ENCODE measurements at places on chromosomes 7 and 10.

DNA sequence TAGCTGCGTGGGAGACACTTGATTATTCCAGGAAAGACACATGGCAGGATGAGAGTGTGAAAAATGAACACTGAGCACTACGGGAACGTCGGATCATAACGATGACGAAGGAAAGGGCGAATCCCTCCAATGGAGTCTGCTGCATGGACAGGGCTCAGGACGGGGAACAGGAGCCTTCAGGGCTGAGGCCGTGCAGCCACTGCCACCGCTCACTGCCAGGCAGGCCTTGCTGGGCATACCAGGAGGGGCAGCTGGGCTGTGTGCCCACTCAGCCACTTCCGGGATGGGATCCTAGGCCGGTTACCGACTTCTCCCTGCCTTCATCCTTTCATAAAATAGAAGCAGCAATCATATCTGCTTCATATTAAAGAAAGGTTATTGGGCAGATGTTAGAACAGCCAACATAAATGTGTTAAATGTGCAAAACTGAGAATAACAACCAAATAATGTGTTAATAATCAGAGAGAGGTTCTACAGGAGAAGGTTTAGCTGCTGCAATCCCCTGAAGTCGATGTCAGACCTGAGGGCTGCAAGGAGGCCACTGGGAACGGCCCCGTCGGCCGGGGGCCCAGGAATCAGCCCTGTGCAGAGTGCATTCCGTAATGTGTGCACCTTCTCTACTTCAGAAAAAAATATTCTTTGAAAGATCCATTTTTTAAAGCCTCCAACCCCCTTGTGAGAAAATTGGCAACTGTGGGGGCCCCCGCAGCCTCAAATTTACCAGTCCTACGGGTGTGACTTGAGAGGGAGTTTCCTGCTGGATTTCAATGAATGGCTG, 63.6 kb downstream of the ADARB2 start:
- DNase-seq = no peak

GRCh38 chr10:1519391-1519790, 217.9 kb downstream of the ADARB2 start:
- DNase-seq = no peak

- no peak for DNase-seq
Observed at GRCh38 chr7:139431459-139431858, 52.0 kb downstream of the KLRG2 start.

- no peak for DNase-seq
Observed at GRCh38 chr10:30805061-30805460, 175.5 kb upstream of the LYZL2 start.

DNA sequence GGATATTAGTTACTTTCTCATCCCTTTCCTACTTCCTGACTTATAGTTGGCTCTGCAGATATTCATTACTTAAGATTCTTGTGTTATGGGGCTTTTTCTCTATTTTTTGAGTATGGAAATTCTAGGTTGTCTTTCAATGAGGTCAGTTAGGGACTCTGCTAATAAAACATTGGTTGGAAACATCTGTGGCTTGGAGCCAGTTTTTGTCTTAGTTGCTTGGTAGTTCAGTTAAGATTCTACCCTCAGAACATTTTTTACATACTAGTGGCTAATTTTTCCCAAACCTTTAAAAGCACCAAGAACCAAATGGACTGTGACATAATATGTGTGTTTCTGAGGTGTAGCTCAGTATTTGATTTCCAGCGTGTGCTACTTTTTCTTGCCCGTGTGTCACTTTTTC, 305.6 kb upstream of the FZD1 start:
- no peak for DNase-seq

- DNase-seq = peak; percentile 51
Observed at GRCh38 chr7:73623798-73624668, at the start of gene MLXIPL. MLXIPL (minus strand) TSS chr7:73624522; CDS start chr7:73624492, 30 bp downstream.

DNA sequence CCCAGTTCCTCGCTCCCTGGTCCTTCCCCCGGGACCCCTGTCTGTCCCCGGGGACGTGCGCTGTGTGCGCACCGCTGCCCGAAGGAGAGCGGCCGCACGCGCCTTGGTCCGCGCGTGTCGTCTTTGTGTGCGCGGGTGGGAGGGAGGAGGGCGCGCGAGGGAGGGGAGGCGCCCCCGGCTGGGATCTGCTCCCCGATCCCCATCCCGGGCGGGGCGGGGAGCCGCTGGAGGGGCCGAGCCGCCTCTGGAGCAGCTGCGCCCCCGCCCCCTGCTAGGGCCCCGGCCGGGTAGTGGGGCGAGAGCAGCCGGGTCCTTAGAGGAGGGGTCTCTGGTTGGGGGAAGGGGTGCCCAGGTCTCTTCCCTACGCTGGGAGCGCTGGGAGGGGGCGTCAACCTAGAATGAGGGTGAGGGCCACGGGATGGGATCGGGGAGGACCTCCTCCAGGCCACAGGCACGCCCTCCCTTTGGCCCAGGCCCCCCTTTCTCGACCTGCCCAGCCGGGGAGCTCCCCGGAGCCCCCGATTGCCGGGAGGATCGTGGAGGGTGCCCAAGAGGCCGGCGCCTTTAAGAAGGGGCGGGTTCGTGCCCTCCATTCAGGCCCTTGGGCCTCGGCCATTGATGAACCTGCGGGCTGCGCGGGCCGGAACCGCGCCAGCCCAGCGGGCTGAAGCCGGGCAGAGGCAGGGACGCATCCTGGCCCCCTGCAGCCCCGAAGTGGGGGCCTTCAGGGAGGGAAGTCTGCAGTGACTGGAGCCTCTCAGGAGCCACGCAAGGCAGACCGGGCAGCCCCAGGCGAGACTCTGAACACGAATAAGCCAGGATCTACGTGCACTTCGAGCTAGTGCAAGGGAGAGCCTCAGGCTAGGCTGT, 678 bp downstream of the SH2B2 start:
- no peak for DNase-seq

GRCh38 chr10:11322698-11323097, 288.8 kb downstream of the USP6NL start:
- DNase-seq = no peak

DNA sequence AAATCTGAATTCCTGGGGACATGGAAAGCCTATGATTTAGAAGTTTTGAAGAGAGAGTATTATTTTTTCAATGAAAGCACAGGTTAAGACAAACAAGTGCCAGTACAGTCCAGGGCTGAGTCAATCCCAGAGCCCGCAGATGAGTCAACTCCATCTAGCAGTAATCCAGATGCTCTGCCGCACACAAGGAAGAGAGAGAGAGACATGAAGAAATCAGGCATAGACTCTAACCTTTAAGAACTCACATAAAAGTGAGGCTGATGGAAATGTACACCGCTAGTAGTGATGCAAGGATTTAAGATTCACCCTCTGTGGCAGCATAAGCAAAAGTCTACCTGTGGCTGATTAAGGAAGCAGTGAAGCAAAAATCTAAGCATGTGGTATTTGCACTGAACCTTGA, 651.5 kb downstream of the TNS3 start:
- DNase-seq = no peak

GRCh38 chr7:29620556-29620930, 56.9 kb downstream of the PRR15 start:
- DNase-seq = no peak

GRCh38 chr7:73721377-73721817, 1.9 kb upstream of the STX1A start:
- no peak for DNase-seq

DNA sequence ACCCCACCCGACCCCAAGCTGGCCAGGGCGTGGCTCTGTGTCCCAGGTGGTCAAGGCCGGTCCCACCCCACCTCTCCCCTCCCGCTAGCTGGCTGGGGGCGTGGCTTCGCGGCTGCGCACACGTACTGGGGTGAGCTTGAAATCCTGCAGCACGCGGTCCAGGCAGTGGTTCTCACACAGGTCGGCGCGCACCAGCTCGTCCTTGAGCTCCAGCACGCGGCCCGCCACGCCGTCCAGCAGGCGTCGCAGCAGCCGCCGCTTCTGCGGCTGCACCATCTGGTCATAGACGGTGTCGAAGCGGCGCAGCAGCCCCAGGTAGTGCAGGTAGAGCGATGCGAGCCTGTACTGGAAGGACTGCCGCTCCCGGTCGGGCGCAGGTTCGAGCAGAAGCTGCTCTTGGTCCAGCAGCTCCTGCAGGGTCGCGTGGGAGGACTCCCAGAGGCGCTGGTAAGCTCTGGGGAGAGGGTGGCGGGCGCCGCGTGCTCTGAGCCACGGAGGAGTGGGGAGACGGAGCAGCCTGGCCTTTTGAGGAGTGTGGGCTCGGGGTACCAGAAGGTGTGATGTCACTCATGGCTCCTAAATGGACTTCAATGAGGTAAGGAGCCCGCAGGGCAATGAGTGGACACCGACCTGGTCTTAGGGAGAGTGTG, 5.8 kb downstream of the H2BK1 start:
- no peak for DNase-seq

- DNase-seq = no peak
Observed at GRCh38 chr7:18828994-18829857, 288.2 kb downstream of the TWIST1 start.

DNA sequence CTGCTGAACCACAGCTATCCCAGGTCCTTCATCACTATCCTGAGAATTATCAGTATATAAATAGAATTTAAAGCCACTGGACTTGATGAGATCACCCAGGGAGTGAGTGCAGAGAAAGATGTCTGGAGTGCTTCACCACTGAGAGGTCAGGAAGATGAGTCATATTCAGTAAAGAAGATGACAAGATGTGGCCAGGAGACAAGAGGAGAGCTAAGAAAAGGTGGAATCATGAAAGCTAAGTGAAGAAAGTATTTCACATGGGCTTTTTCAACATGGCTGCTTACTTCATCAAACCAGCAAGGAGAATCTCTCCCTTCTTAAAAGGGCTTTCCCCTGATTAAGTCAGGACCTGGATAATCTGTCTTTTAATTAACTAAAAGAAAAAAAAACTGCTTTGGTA, 9.1 kb upstream of the PRKAR2B start:
- DNase-seq = no peak

DNA sequence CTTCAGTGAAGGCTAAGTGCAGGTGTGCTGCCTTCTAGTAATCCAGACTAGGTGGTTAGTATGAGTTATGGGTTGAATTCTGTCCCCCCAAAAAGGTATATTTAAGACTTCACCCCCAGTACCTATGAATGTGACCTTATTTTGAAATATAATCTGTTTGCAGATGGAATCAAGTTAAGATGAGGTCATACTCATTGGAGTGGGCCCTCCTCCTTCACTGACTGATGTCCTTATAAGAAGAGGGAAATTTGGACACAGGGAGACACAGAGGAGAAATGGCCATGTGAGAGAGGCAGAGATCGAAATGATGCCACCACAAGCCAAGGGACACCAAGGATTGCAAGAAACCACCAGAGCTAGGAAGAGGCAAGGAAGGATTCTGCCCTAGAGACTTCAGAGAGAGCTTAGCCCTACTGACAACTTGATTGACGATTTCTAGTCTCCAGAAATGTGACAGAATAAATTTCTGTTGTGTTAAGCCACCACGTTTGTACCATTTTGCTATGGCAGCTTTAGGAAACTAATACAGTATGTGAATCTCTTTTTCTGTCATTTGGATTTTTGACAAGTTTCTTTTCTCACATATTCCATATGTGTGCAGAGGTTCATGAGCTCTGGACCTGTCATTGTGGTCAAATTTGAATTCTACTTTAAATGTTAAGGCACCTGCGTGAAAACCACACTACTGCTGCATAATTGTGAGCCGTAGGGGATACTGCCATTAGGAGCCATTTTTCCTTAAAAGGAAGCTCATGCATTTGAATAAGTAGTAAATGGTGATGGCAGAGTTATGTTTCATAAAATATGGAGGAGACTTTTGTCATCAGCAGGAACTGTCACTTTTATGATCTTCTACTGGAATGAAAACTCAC, 2.6 kb upstream of the RPA3 start:
- DNase-seq = no peak

- no peak for DNase-seq
Observed at GRCh38 chr10:1316809-1317143, 260.6 kb downstream of the WDR37 start.

- no peak for DNase-seq
Observed at GRCh38 chr7:1323178-1324027, 90.7 kb downstream of the UNCX start.

DNA sequence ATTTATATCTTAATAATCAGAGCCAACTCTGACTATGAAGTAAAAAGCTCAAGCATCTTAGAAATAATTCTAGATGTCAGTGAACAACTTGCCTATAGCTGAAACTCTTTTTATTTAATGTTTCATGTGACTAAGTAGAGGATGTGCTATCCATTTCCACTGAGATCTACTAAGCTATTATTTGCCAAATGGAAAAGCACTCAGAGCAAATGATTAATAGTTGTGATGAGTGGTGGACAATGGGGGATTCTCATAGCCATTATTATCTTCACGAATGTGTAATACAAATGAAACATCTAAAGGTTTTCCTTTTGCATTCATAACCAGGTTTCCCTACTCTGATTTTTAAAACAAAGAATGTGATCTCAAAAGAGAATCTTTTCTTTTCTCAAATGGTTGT, 126.6 kb upstream of the GNAI1 start:
- DNase-seq = no peak

DNA sequence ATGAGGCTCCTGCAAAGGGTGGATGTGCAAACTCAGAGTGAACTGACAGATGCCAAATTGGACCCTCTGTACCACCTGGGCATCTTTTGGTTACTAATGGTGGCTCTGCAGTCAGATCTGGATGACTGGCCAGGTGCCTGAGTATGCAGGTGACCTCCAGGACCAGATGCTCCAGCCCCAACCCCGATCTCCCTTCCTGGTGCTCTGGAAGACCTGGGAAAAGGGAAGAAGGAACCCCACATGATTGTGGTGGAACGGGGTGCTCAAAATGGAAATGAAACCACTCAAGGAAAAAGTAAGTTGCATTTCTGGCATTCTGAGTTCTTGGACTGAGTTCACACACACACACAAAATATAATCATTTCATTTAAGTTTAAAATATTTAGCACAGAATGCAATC, 9.8 kb upstream of the AEBP1 start:
- no peak for DNase-seq

GRCh38 chr10:70598857-70599295, 3.7 kb downstream of the PRF1 start:
- DNase-seq = no peak

- no peak for DNase-seq
Observed at GRCh38 chr7:78323118-78323517, 524.5 kb downstream of the PHTF2 start.

DNA sequence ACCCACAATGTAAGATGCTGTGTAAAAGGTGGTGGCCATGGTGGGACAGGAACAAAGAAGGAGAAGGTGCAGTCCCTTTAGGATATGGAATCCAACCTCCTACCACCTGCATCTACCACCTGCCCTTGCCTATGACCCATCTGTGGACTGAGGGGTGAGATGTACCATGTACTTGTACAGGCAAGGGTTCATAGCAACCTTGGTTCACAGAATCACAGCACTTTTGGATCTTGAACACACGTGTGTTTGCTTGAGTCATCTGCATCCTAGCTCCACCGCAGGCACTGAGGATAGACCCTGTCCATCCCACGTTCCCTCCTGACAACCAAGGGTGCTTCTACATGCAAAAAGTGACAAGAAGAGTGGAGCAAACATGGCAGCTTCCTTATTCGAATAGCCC, 162.3 kb downstream of the GFRA1 start:
- DNase-seq = no peak
